ENCODE measurements at places on chromosomes 5 and 9.

GRCh38 chr5:178349625-178350353 lies 117.2 kb upstream of the PHYKPL start:
- no peak for DNase-seq

GRCh38 chr5:13878357-13878756 lies 66.1 kb downstream of the DNAH5 start:
- no peak for DNase-seq

- DNase-seq = no peak
Observed at GRCh38 chr9:87113874-87114273, 166.6 kb upstream of the GAS1 start.

- no peak for DNase-seq
Observed at GRCh38 chr5:135521964-135522363, 13.8 kb downstream of the NEUROG1 start.

GRCh38 chr9:109857336-109857735 lies 77.3 kb downstream of the PALM2AKAP2 start:
- no peak for DNase-seq

DNA sequence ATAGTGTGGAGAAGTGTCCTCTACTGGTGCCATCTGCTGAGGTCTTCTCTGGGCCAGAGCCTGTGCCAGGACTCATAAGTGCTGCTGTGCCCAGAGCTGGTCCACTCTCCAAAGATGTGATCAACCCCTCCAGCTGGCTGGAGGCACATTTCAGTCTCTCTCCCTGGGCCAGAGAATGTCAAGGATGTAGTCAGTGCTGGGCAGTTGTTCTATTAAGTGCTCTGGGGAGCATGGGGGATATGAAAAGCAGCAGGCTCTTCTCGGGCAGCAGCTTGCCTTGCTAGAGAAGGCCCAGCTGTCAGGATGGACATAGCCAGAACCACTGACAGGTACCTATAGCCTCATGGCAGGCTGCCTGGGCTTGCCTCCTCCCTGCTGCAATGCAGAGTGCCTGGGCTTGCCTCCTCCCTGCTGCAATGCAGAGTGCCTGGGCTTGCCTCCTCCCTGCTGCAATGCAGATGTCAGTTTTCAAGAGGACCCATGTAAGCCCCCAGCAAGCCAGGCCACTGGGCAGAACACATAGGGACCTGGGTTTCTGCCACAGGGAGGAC lies 157.2 kb upstream of the PANK3 start:
- DNase-seq = no peak

GRCh38 chr5:81044868-81045267 lies 84.7 kb downstream of the RASGRF2 start:
- DNase-seq = no peak

- DNase-seq = no peak
Observed at GRCh38 chr9:35163413-35163812, 1.6 kb downstream of the UNC13B start.

DNA sequence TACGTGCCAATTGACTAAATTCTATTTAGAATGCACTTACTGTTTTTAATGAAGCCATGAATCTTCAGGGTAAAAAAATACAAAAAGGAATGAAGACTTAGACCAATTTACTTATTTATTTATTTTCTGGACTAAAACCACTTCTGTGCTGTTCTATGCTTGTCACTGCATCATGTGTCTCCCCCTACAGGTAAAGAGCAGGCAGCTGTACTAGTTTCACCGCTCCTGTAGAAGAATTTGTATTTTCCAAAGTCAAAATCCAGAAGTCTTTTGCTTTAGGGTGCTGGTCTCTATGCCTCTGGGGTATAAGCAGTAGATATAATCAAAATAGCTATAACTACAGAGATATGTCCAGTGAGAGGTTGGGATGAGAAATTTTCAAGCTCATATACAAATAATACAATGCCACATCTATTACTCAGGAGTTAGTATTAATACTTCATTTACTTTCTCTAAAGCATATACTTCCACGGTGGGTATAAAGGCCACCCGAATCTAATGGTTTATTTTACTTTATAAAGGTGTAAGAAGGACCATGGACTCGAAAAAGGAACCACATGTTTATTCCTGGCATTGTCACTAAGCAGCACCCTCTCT lies 591.5 kb downstream of the RAB3C start:
- DNase-seq = peak; percentile 39

GRCh38 chr5:72441094-72441723 lies 66.0 kb downstream of the ZNF366 start:
- no peak for DNase-seq

DNA sequence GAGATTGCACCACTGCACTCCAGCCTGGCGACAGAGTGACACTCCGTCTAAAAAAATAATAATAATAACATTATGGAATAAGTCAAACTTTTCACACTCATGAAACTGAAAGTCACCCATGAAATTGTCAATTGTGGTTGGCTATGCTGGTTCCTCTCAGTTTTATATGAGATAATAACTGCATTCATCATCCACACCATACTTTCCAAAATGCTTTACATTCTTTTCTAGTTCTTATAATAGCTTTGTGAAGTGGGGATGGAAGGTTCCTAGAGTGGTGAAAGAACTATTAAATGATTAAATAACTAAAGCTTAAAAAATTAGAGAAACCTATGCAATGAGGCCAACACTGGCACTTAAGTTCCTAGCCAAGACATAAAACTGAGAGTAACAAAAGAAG lies 12.6 kb upstream of the ASPN start:
- DNase-seq = no peak

DNA sequence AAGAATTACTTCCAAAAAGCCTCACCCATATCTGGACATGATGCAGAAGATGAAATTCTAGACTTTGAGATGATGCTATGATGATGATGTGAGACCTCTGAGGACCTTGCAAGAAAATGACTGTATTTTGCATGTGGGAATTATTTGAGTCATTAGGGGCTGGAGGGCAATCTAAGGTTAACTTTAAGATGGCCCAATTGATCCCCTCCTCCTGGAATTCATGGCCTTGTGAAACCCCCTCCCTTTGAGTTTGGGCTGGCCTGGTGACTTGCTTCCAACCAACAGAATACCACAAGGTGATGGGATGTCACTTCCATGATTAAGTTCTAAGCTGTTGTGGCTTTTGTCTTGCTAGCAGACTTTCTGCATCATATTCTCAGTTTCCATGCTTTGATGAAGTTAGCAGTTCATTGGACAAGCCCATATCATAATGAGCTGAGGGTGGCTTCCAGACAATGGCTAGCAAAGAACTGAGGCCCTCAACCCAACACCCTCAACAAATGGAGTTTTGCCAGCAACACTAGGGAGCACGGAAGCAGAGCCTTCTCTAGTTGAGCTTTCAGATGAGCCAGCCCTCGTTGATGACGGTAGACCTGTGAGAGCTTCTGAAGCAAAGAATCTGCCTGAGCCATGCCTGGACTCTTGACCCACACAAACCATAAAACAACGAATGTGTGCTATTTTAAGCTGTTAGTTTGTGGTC lies 7.4 kb upstream of the AMACR start:
- no peak for DNase-seq

GRCh38 chr9:126084008-126084407 lies 242.6 kb upstream of the MVB12B start:
- no peak for DNase-seq

DNA sequence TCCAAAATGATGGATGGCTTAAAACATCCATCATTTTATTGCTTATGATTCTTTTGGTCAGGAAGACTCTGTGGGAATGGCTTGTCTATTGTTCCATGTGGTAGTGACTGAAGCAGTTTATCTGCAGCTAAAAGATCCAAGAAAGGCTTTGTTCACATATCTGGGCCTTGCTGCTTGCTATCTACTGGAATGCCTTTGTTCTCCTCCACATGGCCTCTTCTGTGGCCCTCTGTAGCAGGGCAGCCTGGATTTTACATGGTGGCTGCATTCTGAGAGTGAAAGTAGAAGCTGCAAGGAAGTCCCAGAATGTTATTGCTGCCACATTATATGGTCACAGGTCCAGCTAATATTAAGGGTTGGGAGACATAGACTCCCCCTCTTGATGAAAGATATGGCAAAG lies 35.1 kb downstream of the DMXL1 start:
- DNase-seq = no peak

GRCh38 chr5:72556351-72557166 lies 49.3 kb upstream of the ZNF366 start:
- peak; percentile 39 for DNase-seq

- no peak for DNase-seq
Observed at GRCh38 chr5:169992789-169993484, 12.6 kb upstream of the INSYN2B start.

- no peak for DNase-seq
Observed at GRCh38 chr5:28855626-28856025, 1817.2 kb upstream of the CDH9 start.

GRCh38 chr5:118253225-118254061 lies 734.9 kb downstream of the DTWD2 start:
- DNase-seq = no peak

DNA sequence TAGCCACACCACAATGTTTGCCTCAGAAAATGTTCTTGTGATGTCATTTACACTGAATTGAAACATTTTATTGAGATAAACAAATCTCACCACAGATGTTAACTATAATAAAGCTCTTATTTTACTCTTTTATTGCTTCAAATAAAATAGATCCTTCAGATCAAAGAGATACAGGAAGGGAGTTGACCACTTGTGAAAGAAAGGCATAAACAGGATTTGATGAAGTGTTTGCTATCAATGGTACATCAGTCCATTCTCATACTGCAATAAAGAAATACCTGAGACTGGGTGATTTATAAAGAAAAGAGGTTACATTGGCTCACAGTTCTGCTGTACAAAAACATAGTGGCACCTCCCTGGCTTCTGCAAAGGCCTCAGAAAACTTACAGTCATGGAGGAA lies 40.2 kb upstream of the OR13F1 start:
- no peak for DNase-seq

DNA sequence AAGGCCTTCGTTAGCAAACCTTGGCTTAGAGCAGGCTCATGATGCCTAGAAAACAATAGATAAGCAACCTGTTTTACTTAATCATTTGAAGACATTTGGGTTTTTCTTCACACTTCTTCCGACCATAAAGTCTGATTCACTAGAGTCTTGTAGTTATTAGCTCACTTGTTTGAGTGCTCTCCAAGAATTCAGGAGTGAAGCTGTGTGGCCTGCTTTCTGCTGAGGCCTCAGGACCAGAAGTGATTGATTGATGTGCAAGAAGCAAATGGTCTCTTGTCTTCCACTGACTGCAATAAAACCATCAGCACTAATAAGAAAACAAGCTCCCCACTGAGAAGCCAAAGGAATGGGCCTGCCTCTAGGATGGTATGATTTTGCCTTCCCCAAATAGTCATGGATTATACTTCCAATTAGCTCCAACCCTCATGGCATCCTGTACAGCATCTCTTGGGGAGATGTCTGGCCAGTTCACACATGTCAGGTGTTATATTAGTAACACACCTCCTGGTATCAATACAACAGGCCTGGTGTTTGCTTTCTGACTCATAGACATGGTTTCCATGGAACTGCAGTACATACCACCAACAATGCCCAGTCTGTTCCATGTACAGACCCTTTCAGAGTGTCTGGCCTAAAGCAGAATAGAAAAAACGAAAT lies 317.6 kb downstream of the CWC27 start:
- DNase-seq = no peak

DNA sequence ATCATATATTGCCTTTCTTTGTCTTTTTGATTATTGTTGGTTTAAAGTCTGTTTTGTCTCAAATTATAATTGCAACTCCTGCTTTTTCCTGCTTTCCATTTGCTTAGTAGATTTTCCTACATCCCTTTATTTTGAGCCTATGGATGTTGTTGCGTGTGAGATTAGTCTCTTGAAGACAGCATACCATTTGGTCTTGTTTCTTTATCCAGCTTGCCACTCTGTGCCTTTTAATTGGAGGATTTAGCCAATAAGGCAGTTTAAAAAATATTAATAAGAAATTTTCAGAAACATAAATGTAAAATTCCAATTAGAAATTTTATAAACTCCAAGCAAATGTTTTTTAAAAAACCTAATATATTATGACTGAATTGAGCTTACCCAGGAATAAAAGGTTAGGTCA lies 24.0 kb downstream of the BTNL8 start:
- DNase-seq = no peak

GRCh38 chr9:88783711-88784083 lies 207.6 kb upstream of the S1PR3 start:
- no peak for DNase-seq

GRCh38 chr5:37310360-37310759 lies 60.5 kb downstream of the NUP155 start:
- DNase-seq = no peak

- DNase-seq = no peak
Observed at GRCh38 chr9:129415942-129416651, 204.8 kb downstream of the C9orf50 start.

DNA sequence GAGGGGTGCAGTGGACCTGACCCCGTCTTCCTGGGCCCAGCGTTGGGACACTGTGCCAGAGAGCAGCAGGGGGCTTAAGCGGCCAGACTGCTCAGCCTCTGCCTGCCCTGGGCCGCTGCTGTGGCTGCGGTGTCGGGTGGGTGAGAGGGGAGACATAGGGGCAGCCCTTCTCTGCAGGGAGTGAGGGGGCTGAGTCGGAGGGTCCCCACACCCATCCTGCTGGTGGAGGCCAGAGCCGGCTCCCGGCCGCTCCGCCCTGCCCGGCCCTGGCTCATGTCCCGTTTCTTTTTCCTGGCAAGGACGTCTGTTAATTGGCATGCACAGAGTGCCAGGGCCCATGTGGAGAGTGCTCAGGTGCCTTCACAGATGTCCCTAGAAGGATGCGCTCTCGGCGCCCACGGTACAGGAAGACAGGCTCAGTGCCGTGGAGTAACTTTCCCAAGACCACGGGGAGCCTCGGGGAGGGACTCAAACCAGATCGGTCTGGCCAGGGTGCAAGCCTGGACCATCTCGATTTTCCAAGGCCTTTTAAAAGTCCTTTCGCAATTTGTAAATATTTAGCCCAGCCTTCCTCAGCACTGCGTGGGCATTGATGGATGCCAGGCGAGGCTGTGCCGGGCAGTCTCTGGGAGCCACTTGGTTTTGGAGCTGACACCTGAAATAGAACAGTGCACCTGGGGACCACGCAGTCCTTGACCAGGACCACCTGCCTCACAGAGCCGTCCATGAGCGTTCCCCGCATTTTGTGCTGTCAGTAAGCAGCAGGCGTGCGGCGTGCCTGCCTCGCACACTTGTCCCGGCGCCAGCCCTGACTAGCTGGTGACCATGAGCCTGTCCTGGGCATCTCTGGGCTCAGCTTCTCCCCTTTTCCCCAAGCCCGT lies 60.9 kb downstream of the RXRA start:
- DNase-seq = no peak

DNA sequence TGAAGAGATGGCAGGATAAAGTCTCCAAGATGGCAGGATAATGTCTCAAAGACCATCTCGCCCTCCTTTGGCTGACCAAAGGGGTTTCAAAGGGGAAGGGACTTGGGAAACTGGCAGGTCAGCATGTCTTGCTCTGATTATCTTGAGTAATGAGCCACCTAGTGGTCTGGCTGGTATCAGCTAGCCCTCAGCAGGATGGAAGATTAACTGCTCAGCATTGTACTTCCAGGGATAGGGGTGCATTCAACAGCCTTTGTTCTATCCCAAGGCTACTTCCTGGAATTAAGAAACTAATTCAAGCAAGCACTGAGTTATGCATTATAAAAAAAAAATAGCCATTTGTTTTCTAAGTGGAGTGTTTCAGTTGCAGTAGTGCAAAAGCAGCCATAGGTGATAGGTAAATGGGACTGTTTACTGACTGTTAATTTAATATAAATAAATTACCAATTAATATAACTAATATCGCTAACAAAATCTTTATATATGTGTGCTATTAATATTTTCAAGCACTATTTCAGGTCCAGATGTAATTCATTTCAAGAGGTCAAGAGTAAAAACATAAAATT lies 555.5 kb downstream of the CDH9 start:
- DNase-seq = peak; percentile 93
